ENCODE measurements at places on chromosomes 11 and 22. TPM values are rescaled to one million over a fixed set of nuclear protein-coding genes. Genes with fewer than 3 reads are reported as not detected.

Gene SLC5A1
- total RNA-seq = not detected

Gene APOA1
- total RNA-seq = 0.25 TPM

Gene OR52H1
- not detected for total RNA-seq

Gene CCDC81
- 0.94 TPM for total RNA-seq

Gene TRIM48
- not detected for total RNA-seq

Gene IFITM5
- not detected for total RNA-seq

Gene OR51B5
- not detected for total RNA-seq

Gene ENTHD1
- total RNA-seq = 0.21 TPM

Gene DRICH1
- 1.2 TPM for total RNA-seq

Gene DNAJB13
- total RNA-seq = 0.31 TPM

Gene GGTLC2
- total RNA-seq = not detected

DNA sequence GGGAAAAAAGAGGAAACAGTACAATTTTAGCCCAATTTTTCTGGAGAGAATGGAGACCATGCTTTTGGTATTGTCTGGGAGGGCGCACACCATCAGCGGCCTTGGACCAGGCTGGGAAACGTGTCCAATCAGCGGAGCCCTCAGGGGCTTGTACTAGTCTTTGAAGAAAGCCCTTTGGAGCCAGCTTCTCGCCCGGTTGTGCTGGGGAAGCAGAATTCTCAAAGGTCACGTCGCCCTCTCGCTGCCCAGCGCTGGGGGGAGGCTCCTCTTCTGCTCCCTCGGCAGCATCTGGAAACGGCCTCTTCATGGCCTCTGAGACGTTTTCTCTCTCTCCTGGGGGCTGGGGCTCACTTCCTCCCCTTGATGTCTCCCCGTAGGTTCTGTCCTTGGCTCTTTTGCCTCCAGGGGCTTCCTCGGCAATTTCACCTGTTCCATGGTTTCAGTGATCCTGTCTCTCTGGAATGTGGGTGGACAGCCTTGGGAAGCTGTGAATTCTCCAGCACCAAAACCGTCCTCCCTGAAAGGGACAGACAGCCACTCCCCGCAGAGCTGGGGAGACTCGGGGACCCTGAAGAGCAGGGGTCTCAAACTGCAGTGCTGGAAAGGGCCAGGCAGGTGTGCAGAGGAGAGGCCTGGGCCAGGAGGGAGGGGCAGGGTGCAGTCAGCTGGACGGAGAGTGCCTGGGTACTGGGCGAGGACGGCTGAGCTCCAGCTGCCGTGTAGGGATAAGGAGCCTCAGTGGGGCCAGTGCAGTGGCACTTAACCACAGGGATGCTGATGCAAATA, 80.2 kb downstream of the RPS6KA4 start:
- no peak for DNase-seq

DNA sequence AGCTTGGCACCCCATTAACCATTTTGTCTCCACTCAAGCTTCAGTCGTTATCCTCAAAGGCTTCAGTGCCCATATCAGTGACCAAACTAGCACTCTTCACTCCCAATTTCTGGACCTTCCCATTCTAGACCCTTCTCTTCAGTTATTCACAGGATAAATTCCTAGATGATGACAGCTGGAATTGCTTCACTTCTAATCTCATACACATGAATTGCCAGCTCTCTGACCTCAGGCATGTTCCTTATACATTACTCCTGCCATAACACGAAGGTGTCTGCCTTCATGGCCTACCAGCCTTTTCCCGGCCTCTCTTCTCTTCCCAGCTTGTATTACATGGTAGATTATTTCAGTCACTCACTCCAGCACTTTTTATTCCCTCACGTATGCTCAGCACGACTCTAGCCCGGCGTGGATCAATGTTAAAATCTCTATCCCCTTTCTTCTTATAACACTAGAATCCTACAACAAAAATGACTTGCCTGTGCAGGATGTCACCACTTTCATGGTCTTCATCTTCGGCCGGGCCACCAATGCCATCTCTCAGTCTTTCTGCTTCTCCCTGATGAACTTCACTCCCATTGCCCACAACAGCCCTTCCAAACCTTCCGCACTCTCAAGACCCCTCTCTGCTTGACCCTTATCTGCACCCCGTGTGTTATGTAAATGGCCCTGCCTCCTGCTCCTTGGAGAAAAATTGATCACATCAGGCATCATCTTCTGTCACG, 36.9 kb downstream of the EIF3F start:
- no peak for DNase-seq

GRCh38 chr11:6667733-6668374, 12.2 kb upstream of the DCHS1 start:
- DNase-seq = peak; percentile 46

- DNase-seq = peak; percentile 29
Observed at GRCh38 chr11:62444236-62444833, 25.5 kb downstream of the SCGB1A1 start.

- DNase-seq = no peak
Observed at GRCh38 chr11:128890543-128891368, at the start of gene KCNJ5. Gene KCNJ5, plus strand, starts transcription at chr11:128891356. Its CDS starts 19,918 bp downstream, at chr11:128911274.

GRCh38 chr11:33635161-33635560, 65.5 kb downstream of the C11orf91 start:
- no peak for DNase-seq

GRCh38 chr11:34756591-34756990, 135.7 kb downstream of the EHF start:
- no peak for DNase-seq

DNA sequence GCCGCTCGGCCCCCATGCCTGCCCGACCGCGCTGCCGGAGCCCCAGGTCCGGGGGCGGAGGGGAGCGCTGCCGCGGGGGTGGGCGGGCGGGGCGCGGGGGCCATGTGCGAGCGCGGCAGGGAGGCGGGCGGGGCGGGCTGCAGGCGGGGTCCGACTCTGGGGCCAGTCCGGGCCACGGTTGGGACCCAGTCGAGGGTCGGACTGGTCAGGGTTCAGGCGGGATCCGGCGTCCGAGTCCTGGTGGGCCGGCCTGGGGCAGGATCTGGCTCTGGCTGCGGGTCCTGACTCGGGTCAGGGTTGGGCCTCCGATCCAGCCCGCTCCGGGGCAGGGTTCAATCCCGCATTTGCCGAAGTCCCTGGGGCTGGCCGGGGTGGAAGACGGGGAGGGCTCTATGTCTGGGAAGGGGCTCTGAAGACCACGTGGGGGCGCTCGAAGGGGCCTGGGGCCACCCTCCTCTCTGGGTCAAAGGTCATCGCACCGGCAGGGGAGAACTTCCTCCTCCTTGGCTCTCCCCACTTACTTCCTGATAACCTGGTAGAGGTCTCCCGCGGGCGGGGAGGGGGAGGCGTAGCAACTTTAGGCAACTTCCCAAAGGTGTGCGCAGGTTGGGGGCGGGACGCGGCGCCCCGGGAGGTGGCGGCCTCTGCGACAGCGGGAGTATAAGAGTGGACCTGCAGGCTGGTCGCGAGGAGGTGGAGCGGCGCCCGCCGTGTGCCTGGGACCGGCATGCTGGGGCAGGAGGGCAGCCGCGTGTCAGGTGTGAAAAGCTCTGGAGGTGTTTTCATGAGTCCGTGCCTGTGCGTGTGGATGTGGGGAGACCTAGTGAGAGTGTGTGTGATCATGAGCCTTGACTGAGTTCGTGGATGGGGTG, 603 bp downstream of the ESRRA start:
- DNase-seq = peak; percentile 80

GRCh38 chr11:33225371-33225770, 31.8 kb upstream of the HIPK3 start:
- DNase-seq = no peak

DNA sequence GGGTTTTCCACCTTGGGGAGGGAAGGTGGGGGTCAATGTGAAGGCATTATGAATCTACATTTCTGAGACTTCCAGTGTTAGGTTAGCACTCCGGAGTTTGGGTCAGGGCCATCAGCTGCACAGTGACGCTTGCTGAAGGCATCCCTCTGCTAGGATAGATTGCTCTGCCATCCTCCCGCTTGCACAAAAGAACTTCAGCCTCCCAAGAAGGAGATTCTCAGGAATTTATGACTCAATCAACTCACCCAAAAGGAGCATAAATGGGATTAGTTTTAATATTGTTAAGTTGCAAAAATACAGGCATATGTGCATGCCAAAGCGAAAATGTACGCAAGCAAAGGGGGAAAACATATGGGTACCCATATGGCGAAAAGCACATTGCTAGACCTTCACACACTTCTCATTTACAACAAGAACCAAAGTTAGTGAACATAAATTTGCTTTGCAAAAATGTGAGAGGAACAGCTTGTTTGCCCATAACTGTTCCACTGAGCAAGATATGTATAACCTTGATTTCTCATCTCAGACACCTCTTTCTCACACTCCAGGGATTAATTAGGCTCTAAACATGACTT, 1013.0 kb downstream of the OPCML start:
- no peak for DNase-seq

- no peak for DNase-seq
Observed at GRCh38 chr11:127182586-127183203, 182.1 kb upstream of the KIRREL3 start.

DNA sequence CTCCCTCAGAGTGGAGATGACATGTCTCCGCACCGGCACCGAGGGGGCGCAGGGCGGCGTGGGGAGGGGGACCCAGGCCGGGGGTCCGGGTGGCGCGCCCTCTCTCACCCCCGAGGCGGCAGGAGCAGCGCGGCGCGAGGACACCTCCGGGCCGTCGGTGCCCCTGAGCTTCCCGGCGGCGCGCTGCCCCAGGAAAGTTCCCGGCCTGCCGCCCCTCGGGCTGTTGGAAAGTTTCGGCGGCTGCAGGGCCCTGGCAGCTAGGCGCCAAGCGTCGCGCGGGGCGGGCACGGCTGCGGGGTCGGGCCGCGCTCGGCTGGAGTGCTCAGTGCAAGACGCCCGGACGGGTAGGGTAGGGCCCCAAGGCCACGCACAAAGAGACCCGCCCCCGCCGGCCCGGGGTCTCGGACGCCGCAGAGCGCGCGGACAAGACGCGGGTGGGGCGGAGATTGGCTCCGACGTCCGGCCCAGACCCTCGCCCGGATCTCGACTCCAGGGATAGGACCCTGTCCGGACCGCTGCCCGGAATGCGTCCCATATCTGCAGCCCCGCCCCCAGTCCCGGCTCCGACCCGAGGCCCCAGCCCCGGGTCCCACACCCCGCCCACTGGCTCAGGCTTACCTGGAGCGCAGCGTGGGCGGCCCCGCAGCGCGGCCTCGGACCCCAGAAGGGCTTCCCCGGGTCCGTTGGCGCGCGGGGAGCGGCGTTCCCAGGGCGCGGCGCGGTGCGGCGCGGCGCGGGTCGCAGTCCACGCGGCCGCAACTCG, 471 bp downstream of the ARVCF start:
- peak; percentile 31 for DNase-seq

DNA sequence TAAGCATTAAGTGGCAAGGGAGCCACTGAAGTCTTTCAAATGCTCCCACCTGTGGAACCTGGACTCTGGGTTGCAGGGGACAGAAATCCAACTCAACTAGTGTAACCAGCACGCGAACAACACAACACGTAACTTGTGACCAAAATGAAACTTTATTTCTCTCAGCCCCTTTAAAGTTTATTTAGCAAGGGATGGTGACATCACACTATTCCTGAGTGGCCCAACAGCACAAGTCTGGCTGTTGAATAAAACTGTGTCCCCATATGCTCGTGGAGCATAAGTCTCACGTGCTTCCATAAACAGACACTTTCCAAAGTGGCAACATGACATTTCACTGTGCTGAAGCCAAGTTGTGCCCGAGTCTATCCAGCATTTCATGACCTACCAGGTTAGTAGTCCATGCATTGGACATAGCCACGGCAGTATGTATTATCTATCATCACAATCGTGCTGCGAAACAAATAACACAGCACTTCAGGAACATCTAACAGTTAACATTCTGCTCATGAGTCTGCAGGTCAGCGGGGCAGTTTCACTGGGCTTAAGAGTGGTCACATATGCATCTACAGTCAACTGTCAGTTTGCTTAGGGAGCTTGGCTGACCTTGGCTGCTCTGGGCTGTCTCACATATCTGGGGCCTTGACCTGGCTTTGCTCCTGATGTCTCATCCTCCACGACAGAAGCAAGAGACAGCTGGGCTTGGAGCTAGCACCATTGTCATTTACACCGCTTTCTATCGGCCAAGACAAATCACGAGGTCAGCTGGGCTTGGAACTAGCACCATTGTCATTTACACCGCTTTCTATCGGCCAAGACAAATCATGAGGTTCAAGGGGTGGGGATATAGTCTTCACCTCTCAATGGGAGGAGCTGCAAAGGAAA, 35.0 kb upstream of the LMO2 start:
- DNase-seq = no peak

GRCh38 chr22:44735518-44736428, 16.6 kb upstream of the ARHGAP8 start:
- DNase-seq = peak; percentile 81

- no peak for DNase-seq
Observed at GRCh38 chr11:1863352-1864216, 10.7 kb downstream of the LSP1 start.

- no peak for DNase-seq
Observed at GRCh38 chr11:86184728-86185380, 59.7 kb upstream of the EED start.

DNA sequence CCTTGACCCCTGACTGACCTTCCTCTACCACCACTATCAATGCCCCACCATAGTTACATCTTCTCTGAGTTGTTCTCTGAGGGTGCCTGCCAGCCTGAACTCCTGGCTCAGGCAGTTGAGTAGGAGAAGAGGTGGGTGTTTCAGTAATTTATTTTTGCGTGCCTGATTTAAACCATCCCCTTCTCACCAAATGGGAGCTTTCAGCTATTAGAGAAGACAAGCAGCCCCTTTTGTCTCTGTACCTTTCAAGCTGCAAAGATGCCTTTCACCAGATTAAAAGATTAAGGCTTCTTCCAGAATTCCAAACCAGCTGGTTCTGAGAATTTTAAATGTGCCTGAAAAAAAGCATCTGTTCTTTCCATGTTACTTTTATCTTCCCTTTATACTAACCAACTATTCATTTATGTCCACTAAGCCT, 223.8 kb downstream of the FAM76B start:
- no peak for DNase-seq

DNA sequence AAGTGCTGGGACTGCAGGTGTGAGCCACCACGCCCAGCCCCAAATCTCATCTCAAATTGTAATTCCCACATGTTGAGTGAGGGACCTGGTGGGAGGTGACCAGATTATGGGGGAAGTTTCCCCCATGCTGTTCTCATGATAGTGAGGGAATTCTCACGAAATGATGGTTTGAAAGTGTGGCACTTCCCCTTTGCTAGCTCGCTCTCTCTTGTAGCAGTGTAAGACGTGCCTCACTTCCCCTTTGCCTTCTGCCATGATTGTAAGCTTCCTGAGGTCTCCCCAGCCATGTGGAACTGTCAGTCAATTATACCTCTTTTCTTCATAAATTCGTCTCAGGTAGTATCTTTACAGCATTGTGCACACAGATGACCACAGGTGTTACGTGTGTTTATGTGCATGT, 357.8 kb downstream of the CADM1 start:
- no peak for DNase-seq

- no peak for DNase-seq
Observed at GRCh38 chr11:120869516-120870011, 154.3 kb upstream of the TBCEL start.

- no peak for DNase-seq
Observed at GRCh38 chr11:134596404-134596803, 184.4 kb upstream of the B3GAT1 start.

DNA sequence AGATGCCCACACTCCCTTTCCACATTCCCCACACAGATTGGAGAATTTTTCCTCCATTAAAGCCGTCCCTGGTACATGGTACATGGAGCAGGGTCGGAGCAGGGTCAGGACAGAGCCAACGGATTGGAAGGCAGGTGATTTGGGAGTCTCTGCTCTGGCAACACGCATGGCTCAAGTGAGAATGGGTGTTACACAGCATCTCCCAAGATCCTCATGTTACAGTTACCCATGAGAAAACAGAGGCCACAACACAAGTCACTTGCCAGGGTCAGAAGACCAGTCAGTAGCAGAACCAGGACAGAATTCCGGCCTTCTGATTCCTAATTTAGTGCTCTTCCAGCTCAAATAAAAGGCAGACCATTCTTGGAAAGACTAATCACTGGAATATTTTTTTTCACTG, 7.7 kb upstream of the F2 start:
- DNase-seq = no peak
